ENCODE measurements at places on chromosomes 13 and 19.

DNA sequence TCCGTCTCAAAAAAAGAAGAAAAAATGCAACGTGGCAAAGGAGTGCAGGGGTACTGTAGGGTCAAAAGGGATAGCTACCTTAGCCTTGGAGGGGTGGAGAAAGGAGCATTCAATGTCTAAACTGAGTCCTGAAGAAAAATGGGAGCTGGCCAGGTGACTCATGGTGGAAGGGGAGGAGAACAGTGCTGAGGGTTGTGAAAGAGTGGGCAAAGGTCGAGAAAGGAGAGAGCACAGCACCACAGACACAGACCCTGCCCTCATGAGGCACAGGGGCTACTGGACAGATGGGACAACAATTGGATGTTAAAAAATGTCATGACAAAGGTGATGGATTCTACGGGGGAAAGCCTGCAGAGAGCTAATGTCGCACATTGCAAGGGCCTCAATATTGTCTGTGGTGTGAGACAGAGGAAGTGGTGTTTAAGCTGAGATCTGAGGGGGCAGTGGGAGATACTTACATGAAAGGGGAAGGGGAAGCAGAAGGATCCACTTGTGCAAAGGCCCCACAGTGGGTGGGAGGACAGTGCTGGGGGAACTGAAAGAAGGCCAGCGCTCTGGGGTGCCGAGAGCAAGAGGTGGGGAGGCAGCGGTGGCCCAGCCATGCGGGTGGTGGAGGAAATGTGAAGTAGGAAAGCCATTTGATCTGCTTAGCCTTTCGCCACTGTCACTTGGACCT lies 42.9 kb upstream of the URAD start:
- DNase-seq, result no peak

DNA sequence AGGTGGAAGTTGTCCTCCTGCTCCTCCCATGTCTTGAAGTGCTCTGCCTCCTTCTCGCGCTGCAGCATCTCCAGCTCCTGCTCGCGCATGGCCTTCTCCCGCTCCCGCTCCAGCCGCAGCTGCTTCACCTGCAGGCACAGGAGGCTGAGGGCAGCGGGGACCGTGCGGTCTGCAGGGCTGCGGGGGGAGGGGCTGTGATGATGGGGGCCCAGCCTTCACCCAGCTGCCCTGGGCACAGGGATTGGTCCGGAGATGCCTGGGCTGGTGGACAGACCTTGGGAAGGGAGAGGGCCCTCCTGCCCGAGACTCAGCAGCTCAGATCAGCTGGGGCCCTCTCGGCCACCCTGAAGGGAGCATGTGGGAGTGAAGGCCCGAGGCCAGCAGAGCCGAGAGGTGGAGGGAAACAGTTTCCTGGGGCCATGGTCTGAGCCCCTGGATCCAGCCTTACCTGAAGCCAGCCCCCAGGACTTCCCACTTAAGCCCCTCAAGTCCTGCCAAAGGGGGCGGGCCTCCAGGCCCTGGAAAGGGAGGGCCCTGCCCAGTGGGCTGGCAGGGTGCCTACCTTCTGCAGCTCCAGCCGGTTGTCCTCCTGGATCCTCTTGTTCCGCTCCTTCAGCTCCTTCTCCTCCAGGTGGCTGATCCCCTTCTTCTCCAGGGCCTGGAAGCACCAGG lies 6.3 kb downstream of the CACTIN start:
- no peak for DNase-seq

DNA sequence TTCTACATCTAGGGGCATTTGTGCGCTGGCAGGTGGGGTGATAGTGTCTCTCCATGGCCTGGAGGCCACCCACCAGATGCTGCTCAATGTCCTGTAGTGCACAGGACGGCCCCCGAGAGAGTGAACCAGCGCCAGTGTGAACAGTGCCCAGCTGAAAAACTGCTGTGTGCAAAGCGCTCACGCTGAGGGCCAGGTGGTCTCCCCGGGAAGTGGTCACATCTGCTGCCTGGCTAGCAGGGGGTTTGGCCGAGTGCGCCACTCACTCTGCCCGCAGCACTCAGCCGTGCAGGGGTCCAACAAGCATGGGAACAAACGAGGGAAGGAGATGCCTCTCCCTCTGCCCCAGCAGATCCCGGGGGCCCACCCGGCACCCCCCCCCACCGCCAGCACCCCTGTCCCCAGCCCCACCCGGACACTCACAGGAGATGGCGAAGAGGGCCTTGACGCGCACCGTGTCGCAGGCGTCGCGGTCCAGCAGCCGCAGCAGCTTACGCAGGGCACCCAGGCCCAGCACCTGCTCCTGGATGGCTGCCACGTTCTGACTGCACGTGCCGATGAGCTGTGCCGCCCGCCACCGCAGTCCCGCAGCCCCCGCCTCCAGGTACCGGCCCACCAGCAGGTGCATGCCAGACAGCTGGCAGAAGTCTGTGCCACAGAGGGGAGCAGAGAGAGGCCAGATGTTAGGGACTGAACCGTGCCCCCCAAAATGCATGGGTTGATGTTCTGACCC lies 5.8 kb downstream of the HSPBP1 start:
- no peak for DNase-seq

GRCh38 chr13:30744681-30745077 lies 9.3 kb downstream of the ALOX5AP start:
- DNase-seq, result no peak

DNA sequence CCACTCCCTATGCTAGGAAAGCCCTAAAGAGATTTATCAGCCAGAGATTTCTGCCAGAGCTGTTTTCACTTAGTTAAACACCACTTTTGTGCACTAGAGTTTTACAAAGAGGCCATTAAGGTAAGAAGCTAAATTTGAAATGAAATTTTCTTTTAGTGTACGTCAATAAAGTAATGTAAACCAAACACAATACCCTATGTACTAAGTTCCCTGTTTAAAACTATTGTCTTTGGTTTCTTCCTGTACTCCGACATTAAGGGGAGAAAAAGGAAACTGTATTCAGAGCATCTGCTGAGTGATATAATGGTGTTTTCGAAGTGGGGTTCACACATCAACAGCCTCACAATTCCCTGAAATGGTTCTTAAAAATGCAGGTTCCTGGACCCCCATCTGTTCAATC lies 40.7 kb upstream of the STARD13 start:
- DNase-seq, result no peak

- DNase-seq, result no peak
These were observed 6.2 kb downstream of the KCNJ14 start for GRCh38 chr19:48461651-48461981.

- no peak for DNase-seq
These were observed 564 bp downstream of the HS6ST3 start for GRCh38 chr13:96090240-96091101.

DNA sequence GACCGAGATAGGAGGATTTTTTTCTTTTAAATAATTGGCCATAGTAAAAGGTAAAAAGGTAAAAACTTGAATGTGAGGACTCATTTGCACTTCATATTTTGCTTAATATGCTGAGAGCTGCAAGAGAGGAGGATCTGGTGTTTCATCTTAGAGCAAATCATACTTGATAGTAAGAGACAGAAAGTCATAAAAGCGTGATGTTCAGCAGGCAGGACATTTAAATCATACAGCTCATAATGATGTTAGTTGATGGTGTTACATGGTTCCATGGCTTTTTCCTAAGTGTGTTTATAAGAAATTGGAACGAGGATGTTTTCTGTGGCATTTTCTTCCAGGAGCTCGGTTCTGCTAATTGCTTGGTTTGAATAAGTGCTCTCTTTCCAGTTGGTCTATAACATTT lies 16.3 kb downstream of the ATP11A start:
- no peak for DNase-seq

GRCh38 chr13:40116008-40116407 lies 460.5 kb downstream of the COG6 start:
- DNase-seq, result no peak

DNA sequence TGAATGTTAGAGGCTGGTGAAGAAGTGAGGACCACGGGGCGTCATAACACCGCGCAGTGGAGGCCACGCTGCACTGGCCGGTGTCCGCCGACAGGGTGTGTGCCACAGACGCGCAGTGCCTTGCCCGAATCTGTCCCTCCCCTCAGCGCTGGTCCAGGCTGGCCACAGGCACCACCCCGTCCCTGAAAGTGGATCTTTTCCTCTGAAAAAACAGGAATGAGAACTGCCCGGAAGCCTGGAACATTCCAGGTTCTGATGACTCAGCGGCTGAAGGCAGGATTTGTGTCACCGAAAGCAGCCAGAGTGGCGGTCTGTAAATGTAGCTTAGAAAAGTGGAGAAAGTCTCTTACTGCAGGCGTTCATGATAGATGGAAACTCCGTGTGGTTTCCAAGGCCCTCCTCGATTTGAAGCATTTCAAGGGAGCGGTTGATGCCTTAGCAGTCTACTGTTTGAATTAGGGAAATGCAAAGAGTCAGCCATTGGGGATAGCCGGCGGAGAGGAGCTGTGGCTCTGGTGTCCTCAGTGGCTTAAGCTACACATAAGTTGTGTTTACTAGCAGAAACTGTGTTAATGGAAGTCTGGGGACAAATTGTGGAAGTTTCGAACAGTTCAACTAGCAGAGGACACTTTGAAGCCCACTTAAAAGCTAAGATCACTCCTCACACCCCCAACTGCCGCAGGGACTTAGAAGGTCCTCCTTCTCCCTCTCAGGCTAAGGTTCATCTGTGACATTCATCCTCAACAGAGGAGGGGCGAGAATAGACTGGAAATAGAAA lies 70.8 kb downstream of the NUFIP1 start:
- peak; percentile 86 for DNase-seq

GRCh38 chr13:25783601-25784024 lies 268.2 kb downstream of the SHISA2 start:
- DNase-seq, result no peak

DNA sequence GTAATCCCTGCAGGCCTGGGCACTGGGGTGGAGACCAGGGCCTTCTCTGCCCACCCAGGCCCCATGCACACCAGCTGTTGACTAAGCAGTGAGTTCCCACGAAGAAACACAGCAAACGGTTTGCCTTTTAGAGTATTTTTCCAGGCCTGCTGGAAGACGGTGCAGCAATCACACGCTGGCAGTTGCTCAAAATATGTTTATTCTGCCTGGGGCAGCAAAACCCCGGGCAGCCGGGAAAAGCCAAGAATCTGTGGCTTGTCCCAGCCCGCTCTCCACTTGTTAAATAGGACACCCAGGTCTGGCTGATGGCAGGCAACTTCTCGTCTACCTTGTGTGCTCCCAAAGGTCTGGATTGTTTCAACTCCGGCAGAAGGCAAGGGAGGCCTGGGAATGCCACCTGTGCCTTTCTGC lies 40.8 kb downstream of the GGACT start:
- no peak for DNase-seq

GRCh38 chr13:60016229-60016628 lies 147.5 kb downstream of the DIAPH3 start:
- DNase-seq, result no peak

GRCh38 chr13:30744056-30744680 lies 8.8 kb downstream of the ALOX5AP start:
- peak; percentile 78 for DNase-seq

DNA sequence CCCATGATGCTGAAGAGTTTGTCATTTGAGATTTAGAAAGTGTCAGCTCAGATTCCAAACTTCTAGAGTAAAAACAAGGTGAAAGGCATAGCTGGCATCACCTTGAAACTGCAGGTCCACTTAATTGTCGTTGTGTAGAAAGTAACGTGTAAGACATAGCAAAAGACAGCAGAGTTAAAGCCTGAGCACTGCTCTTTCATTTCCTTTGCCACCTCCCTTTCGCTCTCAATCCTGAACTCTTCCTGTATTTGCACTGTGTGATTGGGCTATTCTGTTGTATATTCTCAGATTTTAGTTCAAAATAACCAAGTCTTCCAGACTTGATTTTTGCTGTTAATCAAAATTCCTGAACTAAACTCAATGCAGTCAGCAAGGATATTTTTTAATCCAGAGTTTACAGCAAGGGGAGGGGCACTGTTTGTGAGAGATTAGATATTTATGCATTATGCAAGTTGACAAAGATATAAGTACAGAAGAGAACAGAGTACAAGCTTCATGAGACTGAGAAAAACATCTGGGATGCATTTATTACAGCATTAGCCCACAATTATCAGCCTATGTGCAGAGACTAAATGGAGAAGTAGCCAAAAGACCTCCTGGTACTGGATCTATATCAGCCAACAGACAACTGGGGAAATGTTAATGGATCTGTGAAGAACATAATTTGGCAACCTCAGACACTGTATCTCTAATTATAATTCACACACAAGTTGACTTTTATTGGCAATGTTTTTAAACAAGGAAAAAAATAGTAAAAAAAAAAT lies 328.6 kb downstream of the SUCLA2 start:
- DNase-seq, result no peak

- no peak for DNase-seq
These were observed 5.2 kb downstream of the ZNF564 start for GRCh38 chr19:12546068-12546467.

DNA sequence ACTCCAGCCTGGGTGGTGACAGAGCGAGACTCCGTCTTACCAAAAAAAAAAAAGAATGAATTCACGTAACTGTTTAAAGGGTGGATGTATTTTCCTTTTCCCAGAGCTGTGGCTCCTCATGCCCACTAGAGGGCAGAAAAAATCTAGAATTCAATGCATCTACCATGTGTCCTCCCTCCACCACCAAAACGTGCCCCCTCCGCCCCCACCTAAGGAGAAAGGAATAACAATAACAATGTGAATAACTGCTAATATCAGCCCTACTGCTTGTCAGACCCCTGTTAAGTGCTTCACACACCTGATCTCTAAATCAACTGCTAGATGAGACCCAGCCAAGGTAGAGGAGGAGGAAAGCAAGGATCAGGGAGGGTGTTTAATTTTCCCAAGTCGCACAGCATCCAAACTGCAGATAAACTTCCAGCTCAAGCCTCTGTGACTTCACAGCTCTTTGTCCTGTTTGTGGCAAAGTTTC lies 20.2 kb upstream of the PNMA8B start:
- DNase-seq, result no peak

DNA sequence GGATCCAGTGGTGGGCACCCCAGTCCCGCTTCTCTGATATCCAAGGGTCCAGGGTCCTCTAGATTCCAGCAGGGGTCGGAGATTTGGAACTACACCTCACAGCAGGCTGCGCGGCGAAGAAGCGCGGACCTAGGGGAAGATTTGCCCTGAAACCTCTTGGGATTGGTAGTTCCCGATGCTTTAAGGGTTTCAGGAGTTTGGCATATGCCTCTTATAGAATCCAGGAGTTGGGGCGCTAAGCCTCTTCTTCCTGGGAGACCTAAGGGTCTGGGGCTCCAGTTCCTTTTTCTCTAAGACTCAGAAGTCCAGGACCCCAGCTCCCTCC lies 349 bp downstream of the BCL2L12 start:
- no peak for DNase-seq

DNA sequence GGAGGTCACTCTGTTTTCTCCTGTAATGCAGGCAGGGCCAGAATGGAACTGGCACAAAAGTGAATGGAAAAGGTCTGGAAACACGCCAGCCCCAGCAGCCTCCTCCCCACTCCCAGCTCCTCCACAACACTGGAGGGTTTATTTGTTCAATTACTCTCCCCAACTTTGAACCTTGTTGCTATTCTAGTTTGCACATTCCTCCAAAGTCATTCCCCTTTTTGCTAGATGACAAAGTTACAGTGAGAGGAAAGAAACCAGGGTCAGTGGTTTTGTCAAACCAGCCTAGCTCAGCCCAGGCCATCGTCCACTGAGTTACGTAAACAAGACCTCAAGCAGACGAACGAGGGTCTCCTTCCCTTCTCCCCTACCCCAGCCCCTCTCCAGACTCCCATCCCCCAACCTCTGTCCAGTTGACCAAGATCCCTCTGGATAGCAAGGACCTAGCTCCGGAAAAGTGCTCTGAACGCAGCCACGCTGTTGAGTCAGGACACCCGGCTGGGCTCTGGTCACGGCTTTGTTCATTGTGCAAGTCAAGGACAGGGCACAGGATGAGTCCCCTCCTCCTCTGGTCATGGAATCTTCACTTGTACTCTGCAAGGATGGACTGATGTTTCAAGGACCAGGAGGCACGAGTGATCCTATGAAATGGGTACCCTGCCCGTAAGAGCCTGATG lies 180.0 kb downstream of the USP12 start:
- DNase-seq, result no peak
